ENCODE measurements at places on chromosomes 1 and 21.
A peak's percentile ranks its signal among the peaks of the same experiment; 100 is the strongest.

- DNase-seq: no peak
These were observed 444.1 kb downstream of the PLPP3 start for GRCh38 chr1:56135069-56135863.

- DNase-seq: no peak
These were observed 1.1 kb downstream of the KCNH1 start for GRCh38 chr1:211132721-211133392.

GRCh38 chr1:174152427-174152826 lies 6.9 kb upstream of the RABGAP1L start:
- DNase-seq: no peak

DNA sequence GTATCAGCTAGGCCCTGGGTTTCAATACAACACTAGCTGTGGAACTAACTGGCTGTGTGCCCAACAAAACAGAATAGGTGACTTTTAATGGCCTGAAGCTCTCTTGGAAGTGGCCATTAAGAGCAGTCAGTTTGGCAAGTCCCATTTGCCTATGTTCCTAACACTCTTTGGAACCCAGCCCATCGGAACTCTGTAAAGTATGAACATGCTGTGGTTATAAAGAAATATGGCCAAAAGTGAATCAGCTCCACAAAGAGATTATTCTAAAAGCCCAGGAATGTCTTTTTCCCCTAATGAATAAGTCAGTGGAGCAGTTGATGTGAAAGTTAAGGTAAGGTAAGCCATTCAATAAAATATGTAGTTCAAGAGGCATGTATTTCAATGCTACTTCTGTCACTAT lies 223.7 kb upstream of the ADAMTS5 start:
- DNase-seq: no peak

DNA sequence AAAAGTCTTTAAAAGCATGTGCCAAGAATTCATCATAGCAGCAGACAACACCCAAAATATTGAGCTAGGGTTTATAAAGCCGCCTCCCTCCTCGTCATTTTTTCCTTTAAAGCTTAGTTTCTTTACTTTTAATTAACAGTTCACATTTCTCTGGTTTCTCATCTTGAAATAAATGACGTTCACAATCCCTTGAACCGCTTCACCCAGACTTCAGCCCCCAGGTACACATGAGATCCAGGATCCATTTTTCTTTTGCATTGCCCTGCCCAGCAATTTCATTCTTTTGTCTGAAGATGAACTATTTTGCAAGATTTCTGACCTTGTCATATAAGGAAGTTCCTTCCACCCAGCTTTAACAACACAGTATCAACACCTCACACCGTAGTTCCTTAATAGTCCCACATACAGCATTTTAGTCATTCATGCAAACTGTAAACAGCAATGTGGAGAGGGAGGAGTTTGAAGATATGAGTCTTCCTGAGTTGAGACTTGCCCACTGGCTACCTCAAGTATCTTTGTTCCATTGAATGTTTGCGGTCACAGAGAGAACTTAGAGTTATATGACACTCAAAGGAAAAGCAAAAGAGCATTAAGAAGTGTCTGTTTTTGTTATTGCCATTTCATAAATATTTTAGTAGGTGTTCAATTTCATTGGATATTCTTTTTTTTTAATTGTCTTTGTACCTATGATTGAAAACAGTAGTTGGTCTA lies 35.3 kb upstream of the CACYBP start:
- no peak for DNase-seq

DNA sequence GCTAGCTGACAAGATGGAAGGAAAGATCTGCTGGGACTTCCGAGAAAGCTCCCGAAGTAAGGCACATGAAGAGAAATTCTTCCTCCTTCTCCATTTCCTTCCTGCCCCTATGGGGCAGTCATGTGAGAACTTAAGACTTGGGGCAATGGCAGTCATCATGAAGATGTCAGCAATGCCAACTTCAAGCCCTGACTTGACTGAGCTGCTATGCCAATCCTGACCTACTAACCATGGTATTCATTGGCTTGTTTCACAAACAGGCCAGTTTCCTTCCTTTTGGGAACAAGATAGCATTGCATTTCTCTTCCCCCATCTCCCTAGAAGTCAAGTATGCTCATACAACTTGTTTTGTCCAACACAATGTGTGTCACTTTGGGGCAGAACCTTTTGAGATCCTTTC lies 25.5 kb downstream of the GRIK1 start:
- DNase-seq: no peak

- DNase-seq: no peak
These were observed 193.1 kb upstream of the UBE2U start for GRCh38 chr1:64010316-64010715.

GRCh38 chr21:43585924-43586413 lies 73.3 kb downstream of the HSF2BP start:
- peak; percentile 67 for DNase-seq

GRCh38 chr21:44407493-44407892 lies 47.8 kb upstream of the LRRC3 start:
- DNase-seq: no peak

DNA sequence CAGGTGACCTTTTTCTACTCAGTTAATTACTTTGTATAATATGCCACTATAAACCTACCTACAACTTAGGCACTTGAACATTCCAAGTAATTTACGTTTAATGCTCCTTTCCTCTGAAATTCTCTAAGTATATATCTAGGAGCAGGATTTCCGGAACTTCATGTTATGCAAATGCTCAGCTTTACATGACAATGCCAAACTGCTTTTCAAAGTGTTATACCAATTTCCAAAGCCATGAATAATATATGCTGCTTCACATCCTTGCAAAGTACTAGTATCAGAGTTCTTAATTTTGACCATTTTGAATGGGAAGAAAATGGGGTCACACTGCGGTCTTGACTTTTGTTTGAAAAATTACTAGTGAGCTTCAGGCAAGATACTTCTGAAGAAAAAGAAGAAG lies 5.8 kb upstream of the XCL1 start:
- DNase-seq: no peak

DNA sequence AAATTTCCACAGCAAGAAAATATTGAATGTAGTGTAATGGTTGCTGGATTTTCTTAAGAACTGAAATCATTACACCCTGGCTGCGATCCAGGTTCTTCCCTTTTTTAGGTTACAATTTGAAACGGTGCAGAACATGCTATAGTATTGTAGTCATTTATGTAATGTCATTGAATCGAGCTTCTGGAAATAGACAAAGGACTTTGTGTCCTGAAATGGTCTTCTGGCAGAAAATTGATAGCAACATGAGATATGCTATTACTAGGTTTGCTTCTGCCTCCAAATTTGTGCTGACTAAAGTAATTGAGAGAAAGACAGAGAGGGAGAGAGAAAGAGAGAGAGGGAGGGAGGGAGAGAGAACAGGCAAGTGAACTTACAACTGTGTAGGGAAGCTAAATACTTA lies 146.2 kb upstream of the NFIA start:
- no peak for DNase-seq

DNA sequence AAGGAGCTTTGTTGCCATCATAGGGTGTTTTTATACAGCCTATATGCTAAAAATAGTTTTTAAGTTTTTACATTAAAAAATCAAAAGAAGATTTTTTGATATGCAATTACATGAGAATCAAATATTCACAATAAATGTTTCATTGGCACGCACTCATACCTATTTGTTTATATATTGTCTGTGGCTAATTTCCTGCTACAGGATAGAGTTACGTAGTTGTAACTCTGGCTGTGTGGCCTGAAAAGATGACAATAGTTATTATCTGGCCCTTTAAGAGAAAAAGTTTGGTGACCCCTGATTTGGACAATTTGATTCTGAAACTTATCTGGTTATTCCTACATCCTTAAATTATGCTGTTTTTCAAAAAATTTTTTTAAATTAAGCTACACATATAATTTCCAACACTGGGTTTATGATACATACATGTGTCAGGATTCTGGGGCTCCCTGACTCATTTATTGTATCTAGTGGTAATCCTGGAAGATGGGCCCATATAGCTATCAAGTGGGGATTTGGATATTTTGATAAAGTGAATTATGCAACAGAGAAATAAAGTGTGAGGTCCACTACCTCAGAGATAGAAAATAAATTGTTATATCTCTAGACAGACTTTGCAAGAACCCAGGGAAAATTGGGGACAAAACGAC lies 370.2 kb upstream of the LYPLAL1 start:
- no peak for DNase-seq

GRCh38 chr1:224747578-224747977 lies 131.5 kb downstream of the CNIH3 start:
- DNase-seq: no peak

DNA sequence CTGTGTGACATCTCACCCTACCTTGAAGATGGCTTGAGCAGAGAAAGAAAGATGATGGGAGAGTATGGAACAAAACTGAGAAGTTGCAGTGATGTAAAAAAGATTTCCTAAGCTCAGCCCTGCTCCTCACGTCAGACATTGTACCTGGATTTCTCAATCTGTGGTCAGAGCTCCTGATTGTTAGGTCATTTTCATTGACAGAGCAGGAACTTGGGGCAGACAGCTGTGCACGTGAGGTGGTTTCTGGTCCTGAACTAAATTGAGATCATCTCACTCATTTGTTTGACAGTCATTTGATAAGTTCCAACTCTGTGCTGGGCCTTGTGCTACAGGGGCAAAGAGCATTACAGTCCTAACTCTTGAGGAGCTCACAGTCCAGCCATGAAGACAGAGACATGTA lies 10.2 kb downstream of the TRAF3IP3 start:
- DNase-seq: no peak

DNA sequence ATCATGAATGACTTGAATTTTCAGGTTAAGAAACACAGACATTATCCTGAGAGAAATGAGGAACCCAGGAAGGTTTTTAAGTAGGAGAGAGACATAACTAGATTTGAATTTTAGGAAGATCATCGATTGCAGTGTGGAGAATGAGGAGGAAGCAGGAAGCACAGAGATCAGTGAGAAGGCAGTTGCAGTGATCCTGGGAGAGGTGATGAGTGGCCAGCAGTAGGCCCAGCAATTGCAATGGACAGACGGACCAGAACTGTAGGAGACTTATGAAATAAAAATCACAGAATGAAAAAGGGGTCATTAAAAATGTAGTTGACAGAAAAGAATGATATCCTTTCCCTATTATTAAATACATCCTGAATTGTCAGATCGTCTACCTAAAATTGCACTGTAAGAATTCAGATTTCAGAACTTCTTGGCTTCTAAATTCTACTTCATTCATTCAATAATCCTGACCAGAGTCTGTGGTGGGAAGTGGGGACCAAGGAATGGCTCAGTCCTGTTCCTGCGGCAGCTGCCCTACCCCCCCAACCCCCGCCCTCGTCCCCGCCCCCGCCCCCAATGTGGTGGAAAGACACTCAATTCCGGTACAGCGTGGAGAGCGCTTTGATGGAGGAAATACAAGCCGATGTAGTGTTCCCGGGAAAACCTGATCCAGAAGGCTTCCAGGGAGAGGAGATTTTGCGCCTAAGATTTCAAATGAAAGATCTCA lies 35.1 kb downstream of the SLC2A1 start:
- DNase-seq: no peak

DNA sequence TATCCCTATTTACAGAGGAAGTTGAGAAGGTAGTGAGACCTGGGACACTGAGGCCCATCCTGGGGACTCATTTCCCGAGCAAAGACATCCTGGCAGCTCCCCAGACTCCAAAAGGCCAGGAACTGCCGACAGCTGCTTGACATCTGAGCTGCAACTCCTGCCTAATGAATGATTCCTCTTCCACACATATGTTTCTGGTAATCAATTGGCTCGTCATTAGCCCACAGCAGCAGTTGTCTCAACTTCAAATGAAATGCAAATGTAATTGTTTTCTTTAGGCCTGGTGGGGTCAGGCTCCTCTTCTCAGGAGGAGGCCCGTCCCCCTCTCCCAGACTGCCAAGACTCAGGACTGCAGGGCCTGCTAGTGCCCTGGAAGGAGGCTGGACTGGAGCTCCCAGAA lies 61.8 kb upstream of the DISP3 start:
- no peak for DNase-seq

GRCh38 chr21:32612999-32613337 lies 791 bp upstream of the CFAP298 start:
- DNase-seq: no peak

DNA sequence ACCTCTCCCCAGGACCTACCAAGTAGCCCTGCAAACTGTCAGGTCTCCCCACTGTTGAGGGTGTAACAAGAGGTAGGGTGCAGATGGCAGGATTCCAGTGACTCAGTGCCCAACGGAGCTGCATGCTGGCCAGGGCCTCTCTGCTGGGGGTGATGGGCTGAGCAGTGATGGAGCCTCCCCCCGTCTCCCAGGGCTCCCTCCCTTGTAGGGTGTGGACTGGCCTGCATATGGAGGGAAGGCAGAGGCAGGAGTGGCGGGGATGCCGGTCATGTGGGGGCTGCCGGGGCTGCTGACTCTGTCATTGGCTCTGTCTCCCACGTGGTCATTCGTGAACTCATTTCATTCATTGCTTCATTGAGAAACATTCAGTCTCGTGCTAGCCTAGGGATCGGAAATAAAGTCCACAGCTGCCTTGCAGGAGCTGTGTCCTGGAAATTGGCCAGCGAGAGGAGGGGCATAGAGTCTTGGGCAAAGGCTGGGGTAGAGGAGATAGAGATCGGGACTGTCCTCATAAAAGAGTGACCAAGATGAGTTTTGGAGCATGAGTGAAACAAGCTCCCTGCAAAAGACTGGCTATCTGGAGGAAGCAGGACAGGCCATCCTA lies 22.9 kb upstream of the DISP3 start:
- DNase-seq: no peak

- peak; percentile 84 for DNase-seq
These were observed 18.7 kb downstream of the C1orf198 start for GRCh38 chr1:230849451-230850224.

DNA sequence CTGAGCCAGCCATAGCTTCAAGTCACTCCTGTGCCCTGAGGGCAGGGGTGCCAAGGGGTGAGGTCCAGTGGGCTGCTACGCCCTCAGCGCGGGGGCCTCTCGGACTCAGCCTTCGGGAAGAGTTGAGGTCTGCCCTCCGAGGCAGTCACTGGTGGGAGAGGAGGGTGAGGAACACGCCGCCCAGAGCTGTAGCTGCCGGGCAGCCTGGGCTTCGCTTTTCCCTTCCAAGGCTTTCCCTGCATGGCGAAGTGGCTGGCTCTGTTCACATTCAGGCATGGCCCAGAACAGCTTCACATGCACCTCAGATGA lies 43.0 kb upstream of the C1orf174 start:
- DNase-seq: no peak

GRCh38 chr21:34691390-34692032 lies 22.7 kb downstream of the CLIC6 start:
- no peak for DNase-seq

- no peak for DNase-seq
These were observed 70.2 kb upstream of the S1PR1 start for GRCh38 chr1:101166583-101167120.

GRCh38 chr1:32754317-32755097 lies 51.9 kb upstream of the SYNC start:
- no peak for DNase-seq

DNA sequence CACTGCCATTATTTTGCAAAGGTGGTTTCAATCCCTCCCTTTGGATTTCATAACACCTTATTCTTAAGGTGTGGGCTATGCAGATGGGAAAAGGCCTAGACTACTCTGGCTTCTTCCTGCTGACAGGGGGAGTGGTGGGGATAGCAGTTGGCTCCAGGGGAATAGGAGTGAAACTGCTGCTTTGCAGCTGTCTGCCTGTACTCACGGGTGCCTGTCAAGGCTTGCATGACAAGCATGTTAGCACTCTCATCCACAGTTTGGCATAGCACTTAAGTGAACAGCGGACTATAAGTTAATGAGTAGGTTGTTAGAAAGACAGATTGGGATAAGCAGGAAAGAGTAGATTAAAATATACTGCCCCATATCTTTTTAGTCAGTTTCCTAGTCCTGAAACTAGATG lies 287.5 kb upstream of the DAB1 start:
- DNase-seq: no peak
